Effector memory CD4-positive, alpha-beta T cell (primary cell): ENCODE measurements at places on chromosomes 7 and 10.

DNA sequence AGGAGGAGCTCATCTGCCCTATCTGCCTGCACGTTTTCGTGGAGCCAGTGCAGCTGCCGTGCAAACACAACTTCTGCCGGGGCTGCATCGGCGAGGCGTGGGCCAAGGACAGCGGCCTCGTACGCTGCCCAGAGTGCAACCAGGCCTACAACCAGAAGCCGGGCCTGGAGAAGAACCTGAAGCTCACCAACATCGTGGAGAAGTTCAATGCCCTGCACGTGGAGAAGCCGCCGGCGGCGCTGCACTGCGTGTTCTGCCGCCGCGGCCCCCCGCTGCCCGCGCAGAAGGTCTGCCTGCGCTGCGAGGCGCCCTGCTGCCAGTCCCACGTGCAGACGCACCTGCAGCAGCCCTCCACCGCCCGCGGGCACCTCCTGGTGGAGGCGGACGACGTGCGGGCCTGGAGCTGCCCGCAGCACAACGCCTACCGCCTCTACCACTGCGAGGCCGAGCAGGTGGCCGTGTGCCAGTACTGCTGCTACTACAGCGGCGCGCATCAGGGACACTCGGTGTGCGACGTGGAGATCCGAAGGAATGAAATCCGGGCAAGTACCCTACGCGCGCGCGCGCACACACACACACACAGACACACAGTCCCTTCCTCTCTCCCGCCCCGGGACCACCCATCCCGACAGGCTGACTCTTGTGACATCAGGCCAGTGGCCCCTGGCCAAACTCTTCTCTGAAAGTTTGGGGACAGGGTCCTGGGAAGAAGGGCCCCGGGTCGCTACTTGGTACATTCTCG lies 538 bp downstream of the TRIM8 start:
- DNase-seq, result peak; percentile 70

DNA sequence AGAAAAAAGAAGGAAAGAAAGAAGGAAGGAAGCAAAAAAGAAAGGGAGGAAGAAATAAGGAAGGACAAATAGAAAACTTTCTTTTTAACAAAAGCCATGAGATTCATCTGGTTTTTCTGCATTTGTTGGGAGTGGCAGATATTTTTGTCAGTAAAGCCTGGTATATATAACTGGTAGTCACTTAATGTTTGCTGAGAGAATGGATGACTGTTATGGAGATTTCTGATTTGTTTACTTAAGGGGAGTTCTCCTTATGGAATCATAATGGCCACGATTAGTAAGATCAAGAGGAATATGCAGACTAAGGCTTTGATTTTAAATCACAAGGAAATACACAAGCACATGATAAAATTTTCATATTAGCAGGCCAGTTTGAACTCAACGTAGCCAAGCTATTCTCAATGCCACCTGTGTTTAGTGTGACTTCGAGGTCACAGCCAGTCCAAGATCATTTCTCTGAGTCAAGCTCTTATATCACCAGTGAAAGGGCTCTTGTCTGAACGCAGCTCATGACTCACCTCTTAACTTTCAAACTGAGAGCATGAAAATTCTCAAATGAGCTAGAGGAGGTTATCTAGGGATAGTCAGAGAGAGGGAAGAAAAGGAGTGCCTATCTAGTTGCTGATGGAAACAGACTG lies 445.1 kb upstream of the ZMIZ1 start:
- no peak for DNase-seq

DNA sequence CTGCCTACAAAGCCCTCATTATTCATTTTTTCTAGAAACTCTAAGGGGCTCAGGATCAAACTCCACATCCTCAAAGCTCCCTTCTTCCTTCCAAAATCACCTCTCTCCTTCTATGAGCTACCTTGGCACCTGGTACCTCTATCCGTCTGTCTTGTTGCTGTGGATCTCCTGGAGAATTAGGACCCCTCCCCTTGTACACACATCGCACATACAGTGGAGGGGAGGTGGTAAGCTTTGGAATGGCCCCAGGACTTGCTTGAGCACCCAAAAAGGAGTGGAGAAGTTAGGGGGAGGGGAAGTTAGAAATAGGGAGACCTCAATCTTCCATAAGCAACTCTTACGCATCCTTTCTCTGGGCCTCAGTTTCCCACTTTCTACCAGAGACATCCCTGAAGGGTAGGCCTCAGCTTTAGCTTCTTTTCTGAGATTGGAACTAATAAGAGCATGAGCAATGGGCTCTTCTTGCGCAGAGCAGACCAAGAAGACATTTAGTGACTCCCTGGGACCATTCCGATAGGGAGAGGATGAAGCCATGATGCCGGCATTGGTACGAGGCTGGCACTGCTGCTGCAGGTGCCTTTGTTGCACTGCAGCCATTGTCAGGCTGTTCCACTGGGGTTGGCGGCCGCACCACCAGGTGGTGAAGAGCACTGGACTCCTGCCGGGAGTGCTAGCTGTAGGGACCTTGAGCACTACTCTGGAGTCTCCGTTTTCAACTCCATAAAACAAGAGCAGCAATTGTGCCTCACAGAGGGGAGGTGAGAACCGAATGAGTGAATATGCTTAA lies 4.5 kb downstream of the CYP26C1 start:
- no peak for DNase-seq

DNA sequence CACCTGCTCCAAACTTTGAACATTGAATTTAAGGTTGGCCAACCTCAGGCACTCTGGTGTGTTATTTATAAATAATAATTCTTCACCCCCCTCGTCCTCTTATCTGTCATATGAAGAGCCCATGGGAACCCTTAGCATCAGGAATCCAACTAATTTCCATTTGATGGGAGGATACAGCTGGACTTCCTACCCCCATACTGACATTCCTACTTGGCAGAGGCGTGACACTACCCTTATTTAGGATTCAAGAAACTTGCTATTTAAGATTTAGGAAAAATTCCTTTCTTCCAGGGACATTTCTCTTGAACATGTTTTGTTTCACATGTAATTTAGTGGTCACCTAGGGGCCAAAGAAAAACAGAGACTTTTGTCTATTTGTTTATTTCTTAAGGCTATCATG lies 171.9 kb upstream of the NRP1 start:
- DNase-seq, result no peak

GRCh38 chr10:20147684-20148083 lies 331.5 kb downstream of the PLXDC2 start:
- DNase-seq, result no peak

- peak; percentile 58 for DNase-seq
Observed at GRCh38 chr7:5824297-5824610, 42.8 kb upstream of the RNF216 start.

- no peak for DNase-seq
Observed at GRCh38 chr7:94135180-94135579, 131.0 kb upstream of the BET1 start.

DNA sequence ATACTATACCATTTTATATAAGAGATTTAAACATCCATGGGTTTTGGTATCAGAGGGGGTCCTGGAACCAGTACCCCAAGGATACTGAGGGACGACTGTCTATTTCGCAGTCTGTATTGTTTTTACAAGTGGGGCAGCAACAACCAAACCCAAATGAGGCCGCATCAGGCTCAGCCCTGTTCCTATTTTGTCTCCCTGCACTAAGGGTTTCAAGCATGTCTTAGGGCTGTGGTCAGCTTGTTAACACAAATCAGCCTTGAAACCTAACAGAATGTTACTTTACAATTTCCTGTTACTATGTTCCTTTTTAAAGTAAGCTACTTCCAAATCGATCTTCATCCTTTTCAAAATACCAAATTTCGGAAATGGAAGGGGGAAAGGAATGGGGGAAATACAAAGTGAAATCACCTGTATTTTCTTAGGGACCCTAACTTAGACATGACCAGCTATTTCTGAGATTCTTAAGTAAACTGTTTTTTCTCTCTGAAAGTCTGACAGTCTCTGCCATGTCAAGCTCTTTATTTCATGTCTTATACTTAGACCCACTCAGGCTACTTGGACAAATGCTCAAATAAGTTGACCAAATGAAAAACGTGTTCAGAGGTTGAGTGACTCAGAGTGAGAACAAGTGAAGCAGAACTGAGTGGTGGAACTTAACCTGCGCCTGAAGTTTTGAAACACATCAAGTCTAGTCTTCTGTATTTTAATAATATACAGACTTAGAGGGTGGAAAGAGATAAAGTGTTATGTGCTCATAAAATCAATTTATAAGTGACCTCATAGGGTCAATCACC lies 75.8 kb downstream of the C1GALT1 start:
- no peak for DNase-seq

DNA sequence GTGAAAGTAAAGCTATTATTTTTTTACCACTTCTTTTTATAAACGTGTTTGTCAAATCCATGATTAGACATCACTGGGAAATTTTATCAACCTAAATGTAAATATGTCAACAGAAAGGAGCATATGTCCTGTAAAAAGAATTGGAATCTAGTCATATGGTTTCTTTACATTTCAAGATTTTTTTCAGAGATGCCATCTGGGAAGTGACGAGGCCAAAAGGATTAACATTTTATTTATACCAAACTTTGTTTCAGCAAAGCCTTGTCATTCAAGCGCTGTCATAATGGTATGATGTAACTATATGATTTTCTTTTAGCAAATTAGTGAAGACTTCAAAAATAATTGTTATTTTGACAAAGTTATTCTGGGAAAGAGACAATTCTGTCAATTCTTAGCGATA lies 117.3 kb downstream of the SEMA3A start:
- no peak for DNase-seq

DNA sequence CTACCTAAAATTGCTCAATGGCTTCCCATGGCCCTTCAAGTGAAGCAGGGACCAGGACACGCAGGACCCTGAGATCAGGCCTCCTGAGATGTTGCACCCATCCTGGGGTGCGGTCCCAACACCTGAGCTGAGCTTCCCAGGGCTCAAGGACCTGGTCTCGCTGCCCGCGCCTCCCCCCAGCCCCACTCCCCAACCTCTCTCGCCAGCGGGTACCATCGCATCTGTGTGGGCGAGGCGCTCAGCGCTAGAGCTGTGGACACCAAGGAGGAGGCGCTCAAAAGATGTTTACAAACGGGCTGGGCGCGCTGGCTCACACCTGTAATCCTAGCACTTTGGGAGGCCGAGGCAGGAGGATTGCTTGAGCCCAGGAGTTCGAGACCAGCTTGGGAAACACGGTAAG lies 7.4 kb upstream of the CRYGN start:
- DNase-seq, result no peak

- DNase-seq, result no peak
Observed at GRCh38 chr10:28765641-28766040, 88.3 kb downstream of the BAMBI start.

DNA sequence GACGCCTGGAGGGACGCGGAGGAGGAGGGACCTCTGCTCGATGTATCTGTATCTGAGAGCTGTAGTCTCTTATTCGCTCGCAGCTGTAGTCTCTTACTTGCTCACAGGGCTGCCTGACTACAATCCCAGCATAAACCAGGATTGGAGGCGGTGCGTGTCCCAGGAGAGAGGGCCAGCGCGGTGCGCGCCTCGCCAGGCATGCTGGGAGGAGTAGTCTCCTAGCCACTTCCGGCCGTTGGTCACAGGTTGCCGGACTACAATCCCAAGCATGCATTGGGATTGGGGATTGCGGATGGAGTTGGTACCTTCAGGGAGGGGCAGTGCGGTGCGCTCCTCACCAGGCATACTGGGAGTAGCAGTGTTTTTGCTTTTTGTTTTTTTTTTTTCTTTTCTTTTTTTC lies 421.7 kb upstream of the NUPR2 start:
- DNase-seq, result no peak

GRCh38 chr10:47111329-47111862 lies 188.6 kb upstream of the GDF10 start:
- no peak for DNase-seq

GRCh38 chr10:1449572-1450205 lies 287.6 kb downstream of the ADARB2 start:
- no peak for DNase-seq

DNA sequence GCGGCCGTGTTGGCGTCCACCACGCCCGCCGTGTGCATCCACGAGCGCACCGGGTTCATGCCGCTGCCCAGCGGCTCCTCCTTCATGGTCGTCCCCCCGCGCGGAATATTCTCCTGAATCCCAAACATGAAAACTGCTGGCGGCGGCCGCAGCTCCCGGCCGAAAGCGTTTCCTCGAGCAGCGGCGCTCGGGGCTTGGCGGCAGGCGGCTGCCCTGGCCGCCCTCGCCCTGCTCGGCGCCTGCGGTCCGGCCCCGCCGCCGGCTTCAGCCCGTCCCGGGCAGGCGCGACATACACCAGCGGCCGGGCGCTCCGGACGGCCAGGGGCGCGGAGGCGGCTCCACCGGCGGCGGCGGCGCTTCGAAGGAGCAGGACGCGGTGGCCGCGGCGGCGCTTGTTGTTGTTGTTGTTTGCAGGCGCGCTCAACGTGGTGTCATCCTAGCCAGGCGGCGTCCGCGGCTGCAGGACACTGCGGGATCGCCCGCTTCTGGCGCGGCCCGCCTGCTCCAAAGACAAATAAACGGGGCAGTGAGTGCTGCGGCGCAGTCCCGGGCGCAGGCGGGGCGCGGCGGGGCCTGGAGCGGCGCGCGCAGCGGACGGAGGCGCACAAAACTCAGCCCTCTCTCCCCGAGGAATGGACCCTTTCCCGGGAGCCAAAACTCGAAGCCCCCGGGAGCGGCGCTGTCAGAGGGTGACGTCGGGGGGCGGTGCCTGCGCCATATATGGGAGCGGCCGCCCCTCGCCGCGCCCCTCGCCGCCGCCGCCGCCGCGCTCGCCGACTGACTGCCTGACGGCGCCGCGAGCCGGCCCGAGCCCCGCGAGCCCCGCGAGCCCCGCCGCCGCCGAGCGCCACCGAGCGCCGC lies at the start of gene EBF3:
EBF3 (minus strand) TSS at position 634 of the 861 bp plus-strand sequence; CDS start at position 128, 506 bp downstream.
- no peak for DNase-seq

DNA sequence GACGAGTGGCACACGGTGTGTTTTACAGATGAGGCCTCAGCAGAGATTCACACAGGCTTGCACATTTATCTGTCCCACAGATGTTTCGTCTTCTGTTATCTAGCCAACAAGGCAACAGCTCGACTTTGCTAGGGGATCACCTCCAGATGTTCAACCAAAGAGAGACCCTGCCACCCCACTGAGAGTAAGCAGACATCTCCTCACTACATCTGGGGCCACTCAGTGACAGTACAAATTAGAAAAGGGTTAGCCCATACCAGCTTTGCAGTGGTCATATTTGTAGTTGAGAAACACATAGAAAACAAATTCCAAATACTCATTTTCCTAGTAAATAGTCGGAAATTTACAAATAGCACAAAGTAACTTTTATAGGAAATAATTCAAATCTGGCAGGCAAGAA lies 164.2 kb downstream of the HDAC9 start:
- no peak for DNase-seq
